Choroid plexus epithelial cell (primary cell): ENCODE measurements at places on chromosomes 3 and 15.

GRCh38 chr3:143883151-143883550, 34.9 kb upstream of the SLC9A9 start:
- no peak for DNase-seq

GRCh38 chr3:196875258-196875657, 7.5 kb downstream of the SENP5 start:
- DNase-seq: no peak

- DNase-seq: no peak
Measured at GRCh38 chr3:157931517-157931916, 174.7 kb downstream of the SHOX2 start.

GRCh38 chr3:118909763-118910162, 124.9 kb downstream of the IGSF11 start:
- DNase-seq: no peak

DNA sequence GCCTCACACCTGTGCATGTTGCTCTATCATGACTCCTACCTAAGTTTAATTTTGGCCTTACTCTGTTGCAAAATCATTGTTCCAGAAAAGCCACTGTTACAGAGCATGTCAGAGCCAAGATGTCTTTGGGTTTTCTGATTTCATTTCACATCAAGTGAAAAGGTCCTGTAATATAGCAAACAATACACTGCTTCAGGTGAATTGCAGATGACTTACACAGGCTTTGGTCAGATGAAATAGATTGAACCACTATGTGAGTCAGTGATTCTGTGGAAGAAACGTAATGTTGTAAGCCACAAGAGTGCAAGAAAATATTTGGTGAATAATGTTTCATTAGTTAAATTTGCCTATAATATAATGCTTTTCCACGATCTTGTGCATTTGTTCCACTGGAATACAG, 22.7 kb downstream of the EBLN2 start:
- no peak for DNase-seq

DNA sequence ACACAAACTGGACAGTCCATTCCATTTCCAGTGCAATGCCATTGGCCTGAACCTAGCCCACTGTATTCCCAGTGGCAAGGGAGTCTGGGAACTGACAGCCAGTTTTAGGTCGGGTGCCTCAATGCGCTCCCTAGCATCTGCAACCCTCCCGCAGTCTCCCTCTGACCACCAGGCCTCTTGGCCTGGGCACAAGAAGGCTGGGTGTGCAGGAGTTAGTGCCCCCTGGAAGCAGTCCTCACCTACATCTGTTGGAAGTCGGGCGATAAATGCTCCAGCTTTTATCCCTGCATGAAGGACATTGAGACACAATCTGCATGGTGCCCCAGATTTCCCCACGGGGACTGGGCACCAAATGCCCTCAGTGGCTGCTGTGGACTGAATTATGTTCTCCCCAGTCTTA, 12.7 kb downstream of the C3orf22 start:
- no peak for DNase-seq
